ENCODE measurements at places on chromosomes 1 and 21.

DNA sequence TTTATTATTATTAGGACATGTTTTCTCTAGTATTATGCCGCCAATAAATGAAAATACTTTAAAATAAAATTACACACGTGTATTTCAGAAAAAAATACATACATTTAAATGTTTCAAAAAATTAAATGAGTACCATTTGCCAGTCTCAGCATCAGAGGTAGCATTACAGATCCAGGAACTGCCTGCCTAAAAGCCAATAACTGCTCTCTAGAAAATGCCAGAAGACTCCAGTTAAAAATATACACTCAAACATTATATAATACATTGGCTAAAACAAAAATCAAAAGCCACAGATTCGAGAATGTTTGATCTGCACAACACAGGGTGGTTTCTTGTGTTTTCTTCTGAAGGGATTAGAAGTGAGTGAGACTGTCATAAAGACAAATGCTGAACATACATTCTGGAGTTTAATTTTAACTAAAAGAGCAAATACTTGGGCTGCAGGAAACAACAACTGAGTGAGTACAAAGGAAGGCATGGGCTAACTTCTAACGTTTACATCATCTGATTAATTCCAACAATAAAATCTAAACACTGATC lies 105.5 kb downstream of the RERE start:
- DNase-seq = no peak

GRCh38 chr1:248009681-248010080 lies 3.8 kb upstream of the OR2L5 start:
- DNase-seq = no peak

DNA sequence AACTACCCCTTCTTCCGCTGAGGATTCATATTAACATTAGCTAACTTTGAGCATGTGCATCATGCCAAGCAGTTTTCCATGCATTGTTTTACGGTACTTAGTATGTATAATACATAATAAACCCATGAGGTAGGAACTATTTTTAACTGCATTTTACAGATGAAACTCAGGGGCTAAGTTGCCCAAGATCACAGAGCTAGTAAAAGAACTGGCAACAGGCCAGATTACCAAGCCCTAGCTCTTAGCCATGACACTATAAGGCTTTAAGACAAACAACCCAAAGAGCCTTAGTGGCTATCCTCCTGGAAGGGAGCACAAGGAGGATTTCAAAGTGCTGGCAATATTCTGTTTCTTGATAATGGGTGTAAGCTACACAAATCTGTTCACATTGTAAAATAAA lies 6.1 kb downstream of the AK2 start:
- no peak for DNase-seq

DNA sequence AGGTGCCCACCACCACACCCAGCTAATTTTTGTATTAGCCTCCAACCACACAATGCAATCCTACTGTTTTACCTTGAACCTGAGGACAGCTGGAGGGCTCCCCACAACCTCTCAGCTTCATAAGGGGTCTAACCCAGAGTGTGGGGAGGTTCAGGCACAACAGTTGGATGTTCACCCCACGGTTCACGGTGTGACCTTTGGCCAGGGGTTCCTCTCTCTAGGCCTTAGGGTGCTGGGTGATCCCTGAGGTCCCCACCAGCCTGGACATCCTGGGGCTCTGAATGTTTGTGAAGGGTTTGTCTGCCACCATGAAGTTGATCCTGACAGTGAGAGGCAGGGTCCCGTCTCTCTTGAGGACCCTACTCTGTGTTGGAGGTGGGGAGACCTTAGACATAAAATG lies 3.9 kb downstream of the ACOT11 start:
- DNase-seq = no peak

DNA sequence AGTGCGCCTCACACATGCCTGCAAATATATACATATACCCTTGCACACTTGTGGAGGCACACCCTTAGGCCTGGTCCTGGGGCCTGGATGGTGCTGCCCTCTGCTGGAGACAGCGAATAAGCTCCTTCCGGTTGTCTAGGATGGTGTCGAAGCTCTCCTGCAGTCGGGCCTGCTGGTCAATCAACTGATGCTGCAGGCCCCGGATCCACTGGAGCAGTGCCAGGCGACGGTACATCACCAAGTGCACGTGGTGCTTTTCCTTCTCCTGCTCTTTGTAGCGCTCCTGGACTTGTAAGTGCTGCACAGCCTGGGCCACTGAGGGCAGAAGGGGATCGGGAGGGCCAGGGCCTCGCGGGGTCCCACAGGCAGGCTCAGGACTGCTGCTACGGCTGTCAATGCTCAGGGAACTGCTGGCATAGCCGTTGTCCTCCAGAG lies 3.1 kb downstream of the C1orf216 start:
- peak; percentile 87 for DNase-seq

GRCh38 chr1:6268415-6268814 lies 7.5 kb upstream of the GPR153 start:
- DNase-seq = no peak

- DNase-seq = no peak
These were observed 170.4 kb downstream of the CLIC6 start for GRCh38 chr21:34838956-34839820.

DNA sequence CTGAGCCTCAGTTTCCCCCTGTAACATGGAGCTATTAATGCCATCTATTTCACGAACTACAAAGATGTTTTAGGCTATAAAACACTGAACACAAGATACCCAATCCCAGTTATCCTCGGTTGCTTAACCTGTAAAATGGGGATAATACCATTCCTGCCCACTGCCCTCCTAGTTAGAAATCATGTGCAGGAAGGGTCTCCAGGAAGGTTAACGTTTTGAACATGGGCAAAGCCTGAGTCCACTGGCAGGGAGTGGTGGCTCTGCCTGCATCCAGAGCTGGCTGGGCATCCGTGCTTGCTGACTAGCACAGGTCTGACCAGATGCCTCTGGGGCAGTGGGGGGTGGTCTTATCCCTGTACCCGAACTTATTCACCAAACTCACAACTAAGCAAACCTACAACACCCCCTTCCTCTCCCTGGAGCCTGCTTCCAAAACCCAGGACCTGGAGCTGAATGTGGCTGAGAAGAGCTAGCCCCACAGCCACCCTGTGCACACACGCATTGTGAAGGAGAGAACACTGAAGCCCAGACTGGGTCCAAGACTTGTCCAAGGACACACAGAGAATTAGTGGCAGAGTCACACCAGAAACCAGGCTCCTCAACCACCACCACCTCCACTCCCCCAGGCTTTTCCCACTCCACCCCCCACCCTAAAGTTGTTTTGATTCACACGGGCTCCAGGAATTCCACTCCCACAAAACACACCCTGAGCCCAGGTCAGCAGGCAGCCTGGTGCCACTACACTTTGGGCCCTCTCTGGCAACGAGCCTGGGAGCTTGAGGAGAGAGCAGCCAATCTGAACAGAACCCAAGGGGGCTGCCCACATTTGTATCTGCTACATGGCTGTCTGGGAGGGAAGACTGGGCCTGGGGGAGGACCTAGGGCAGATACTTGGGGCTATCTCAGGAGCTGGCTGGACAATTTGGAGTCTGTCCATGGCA lies 1.6 kb downstream of the E2F2 start:
- DNase-seq = peak; percentile 27

GRCh38 chr1:70290218-70290617 lies 64.3 kb downstream of the ANKRD13C start:
- DNase-seq = no peak

DNA sequence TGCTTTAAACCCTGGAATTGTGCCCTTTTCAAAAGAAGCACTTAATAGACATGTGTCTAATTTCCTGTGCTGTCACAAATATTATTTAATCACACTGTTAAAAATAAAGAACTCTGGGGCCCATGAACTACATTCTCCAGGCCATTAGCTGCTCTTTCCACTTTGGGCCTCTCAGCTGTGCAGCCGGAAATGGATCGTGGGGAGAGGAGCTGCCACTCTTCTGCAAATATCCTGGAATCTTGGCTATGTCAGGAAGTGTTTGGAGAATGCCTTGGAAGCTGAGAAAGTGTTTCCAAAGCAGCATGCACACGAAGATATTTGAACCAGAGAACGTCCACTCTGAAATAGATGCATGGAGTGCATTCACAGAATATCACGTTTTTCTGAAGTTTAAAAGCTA lies 27.5 kb upstream of the VPS26C start:
- no peak for DNase-seq

DNA sequence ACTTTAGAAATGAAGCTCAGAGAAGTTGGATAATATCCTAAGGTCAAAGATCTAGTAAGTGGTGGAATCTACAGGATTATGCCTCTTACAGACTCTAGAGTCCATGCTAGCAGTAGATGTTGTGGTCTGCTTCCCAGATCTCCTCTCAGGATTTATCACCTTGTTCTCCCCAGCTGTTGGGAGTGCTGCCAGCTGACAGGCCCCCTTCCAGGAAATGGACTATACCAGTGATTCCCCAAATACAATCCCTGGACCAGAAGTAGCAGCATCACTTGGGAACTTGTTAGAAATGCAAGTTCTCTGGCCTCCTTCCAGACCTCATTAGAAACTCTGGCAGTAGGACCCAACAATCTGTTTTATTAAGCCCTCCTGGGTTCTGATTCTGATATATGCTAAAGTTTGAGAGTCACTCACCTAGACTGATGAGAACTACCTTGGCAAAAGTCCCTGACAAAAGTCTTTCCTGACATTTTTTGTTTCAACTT lies 24.5 kb upstream of the NTNG1 start:
- DNase-seq = no peak

- no peak for DNase-seq
These were observed 9.7 kb downstream of the PTGS2 start for GRCh38 chr1:186670297-186671135.

- DNase-seq = no peak
These were observed 90.9 kb upstream of the PGD start for GRCh38 chr1:10308001-10308400.

DNA sequence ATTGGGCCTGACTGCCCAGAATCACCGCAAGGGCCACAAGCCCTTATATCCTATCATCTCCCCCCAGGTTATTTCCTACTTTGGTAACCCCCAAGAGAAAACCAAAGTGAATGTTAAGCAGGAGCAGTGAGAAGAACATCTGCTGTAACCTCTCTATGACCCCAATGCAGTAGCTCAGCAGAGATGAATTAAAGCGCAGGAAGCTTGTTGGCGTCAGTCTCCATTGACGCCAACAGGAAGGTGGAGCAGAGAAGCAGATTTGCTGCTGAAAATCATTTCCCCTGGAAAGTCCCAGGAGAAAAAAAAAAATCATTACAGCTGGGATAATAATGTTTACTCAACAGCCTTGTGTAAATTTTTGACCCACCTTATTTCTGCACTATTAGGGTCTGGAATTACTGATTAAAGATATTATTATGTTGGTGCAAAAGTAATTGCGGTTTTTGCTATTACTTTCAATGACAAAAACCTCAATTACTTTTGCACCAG lies 33.2 kb upstream of the FAM163A start:
- no peak for DNase-seq

DNA sequence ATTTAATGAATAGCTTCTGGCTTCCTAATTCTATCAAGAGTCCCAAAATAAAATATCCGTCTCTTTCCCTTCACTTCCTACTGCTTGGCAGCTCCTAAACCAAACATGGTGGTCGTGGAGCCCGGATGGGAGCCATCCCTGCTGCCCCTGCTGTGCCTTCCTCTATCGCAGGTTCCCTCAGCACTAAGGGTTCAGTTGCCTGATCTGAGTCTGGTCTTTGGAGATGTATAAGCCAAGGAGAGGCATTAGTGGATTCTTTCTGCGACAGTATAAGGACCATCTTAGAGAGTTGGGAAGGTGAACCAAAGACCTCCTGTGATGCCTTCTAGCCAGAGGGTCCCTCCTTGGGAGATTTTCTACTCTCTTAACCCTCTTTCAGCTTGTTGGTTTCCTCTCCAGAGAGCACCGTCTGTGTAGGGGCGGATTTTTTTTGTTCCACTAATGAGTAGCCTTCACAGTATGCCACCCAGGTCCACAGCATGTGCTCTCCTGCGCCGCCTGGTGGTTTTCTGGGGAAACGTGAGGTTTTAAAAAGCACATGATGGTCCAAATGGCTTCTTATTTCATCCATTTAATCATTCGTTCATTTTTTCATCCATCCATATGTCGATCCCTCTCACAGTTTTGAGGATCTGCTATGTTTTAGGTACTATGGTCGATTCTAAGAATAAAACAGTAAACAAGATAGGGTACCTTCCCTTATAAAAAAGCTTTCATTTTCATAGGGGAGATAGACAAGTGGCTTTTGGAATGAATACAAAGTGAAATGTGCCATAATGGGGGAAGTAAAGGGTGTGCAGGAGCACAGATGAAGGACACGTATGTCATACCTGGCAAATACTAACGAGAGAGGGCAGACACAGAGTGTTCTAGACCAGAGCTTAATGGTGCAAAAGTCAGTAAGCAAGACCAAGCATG lies 71.0 kb downstream of the NFASC start:
- peak; percentile 68 for DNase-seq

DNA sequence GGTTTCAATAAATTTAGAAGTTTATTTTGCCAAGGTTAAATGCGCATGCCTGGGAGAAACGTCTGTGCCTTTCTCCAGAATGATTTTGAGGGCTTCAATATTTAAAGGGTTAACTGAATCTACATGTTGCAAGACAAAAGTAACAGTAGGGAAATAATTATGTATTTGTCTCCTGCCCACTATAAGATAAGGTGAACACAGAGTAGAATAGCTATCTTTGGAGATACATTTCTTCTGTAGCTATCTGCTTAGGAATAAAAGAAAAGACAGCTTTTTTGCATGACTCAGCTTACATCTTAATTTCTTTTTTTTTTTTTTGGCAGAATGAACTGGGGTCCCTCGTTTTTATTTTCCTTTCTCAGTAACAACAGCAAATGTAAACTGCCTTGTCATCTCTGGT lies 1351.6 kb downstream of the AMY1C start:
- no peak for DNase-seq

DNA sequence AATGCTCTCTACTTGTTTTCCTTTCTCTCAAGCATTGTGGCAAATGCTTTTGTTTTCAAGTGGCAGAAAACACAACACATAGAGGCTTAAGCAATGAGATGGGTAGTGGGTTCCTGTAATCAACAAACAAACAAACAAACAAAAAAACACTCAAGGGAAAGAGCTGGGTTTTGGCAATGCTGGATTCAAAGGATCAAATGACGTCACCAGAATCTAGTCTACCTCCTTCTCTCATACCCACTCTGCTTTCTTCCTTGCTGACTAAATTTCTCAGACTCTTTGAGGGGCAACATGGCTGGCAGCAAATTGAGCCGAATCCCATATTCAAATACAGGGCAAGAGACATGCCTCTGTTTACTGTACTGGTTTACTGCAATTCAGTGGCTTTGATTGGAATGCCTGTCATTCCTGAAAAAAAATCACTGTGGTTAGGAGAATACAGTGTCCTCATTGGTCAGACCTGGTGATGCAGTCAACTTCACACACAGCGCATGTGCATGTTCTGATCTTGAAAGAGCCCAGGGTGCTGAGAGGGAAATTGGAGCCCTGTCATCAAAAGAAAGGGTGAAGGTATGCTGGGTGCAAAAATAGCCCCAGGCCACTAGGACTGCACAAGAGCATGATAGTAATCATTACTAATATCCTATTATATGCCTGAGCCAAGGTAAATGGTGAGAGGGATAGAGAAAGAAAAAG lies 356.2 kb downstream of the KCTD3 start:
- DNase-seq = no peak

DNA sequence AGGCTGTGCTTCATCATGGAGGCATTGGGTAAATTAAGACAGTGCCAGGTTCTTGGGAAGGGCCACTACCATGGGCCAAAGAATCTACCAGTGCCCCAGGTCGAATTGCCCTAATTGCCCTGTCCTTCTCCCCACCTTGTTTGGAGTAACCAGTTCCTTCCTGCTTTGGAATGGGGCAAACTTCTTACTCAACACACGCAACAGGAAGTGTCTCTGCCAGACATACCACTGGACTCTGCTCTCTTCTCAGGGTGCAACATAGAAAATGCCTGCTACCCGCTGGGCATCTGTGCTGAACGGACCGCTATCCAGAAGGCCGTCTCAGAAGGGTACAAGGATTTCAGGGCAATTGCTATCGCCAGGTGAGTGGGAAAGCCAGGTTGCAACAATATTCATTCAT lies 15.8 kb downstream of the CDA start:
- no peak for DNase-seq
